ENCODE measurements at places on chromosomes 11 and 22.

DNA sequence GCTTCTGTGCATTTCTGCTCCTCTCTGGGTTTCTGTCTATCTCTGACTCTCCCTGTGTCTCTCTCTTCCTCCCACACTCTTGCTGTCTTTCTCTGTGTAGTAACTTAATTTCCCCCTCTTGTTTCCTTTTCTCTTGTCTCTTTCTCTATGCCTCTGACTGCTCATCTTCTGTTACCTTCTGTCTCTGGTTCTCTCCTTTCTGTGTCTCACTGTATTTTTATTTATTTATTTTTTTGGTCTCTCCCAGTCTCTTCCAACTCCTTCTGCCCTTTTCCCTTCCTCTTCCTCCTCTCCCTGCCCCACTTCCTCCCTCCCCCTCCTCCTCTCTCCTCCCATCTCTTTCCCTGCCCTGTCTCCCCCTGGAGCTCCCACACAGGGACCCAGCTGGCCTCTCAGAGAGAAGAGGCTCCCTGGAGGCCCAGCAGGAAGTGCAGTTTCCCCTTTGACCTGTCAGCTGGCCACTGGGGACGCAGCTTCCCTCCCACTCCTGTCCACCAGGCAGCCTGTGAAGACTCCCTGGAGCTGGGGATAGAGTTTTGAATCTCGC is 38.3 kb upstream of the MYH9 start:
- no peak for DNase-seq

DNA sequence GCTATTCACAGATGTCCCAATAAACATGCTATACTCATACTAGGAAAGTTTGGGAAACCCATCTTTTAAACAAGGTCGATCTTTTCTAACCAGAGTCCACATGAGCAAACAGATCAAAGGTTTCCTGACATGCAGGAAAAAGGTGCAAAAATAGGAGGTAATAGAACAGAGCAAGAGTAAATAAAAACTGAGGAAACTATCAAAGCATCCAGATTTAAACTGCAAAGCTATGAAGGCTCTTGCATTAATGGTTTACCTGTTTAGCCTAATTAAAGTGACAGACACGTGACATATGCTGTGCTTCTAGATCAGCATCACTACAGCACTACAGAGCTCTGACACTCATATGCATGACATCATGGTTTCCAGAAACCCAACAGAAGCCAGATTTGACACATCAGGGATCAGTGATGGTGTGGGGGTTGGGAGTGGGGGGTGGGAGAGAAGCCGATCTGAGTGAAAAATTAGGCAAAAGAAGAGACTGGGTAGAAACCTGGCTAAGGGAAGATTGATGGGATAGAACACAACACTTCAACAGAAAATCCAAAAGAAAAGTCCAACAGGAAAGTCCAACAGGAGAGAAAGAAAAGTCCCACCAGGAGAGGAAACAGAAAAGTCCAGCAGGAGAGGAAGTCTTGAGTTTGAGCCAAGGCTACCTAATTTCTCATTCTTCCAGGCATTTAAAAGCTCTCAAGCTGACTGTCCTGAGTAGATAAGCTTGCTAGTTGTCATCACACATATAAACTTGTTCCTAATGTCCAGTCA is 262.3 kb downstream of the SOX6 start:
- no peak for DNase-seq

- DNase-seq: no peak
These were observed 14.4 kb upstream of the OOSP1 start for GRCh38 chr11:59923813-59924212.

DNA sequence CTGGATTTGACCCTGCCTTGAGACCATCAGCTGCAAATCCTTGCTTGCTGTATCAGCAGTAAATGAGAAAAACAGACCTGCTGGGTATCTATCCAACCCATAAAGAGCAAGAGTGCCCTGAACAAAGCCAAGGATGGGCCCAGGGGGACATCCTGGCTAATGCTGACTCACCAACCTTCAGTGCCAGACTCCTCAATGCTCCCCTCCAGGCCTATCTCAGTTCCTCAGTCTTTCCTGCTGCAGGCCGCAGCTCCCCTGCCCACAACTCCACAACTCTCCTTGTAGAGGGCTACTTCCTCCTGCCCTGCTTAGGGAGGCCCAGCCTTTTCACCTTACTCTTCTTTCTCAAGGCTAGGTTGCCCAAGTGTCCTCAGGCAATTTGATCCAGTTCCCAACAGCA is 2.6 kb downstream of the LAMTOR1 start:
- DNase-seq: no peak

- no peak for DNase-seq
These were observed 72.8 kb downstream of the PARVA start for GRCh38 chr11:12449961-12450715.

GRCh38 chr22:28999919-29000556 is 61.6 kb downstream of the C22orf31 start:
- no peak for DNase-seq

- no peak for DNase-seq
These were observed 16.7 kb upstream of the MYH9 start for GRCh38 chr22:36404446-36404845.

Data from stimulated activated effector memory CD8-positive, alpha-beta T cell treated with anti-CD3 and anti-CD28 coated beads, Interleukin-12 subunit alpha, Interleukin-12 subunit beta, amount 100 ng/mL, for 72 hours (primary cell).